Lung microvascular endothelial cell (primary cell): ENCODE measurements at places on chromosomes 7 and 10. TPM values are rescaled to one million over a fixed set of nuclear protein-coding genes. Genes with fewer than 3 reads are reported as not detected.

LIMK1 gene
- total RNA-seq, result 12.9 and 13.7 TPM in 2 replicates

ADRA2A gene
- total RNA-seq, result under 0.01 TPM in 2 replicates

KIF11 gene
- total RNA-seq, result 3.2 and 10.5 TPM in 2 replicates

LBX1 gene
- not detected in 2 replicates for total RNA-seq

CRHR2 gene
- not detected in 2 replicates for total RNA-seq

C10orf53 gene
- not detected in 2 replicates for total RNA-seq

ING3 gene
- total RNA-seq, result 13.9 and 24.2 TPM in 2 replicates

MACROH2A2 gene
- total RNA-seq, result under 0.01 TPM in 1 of 2 replicates, not detected in the other

IFIT1 gene
- 0.20 and 0.87 TPM in 2 replicates for total RNA-seq
